Osteoblast (primary cell): ENCODE measurements at places on chromosomes 16 and 17. TPM values are rescaled to one million over a fixed set of nuclear protein-coding genes. Genes with fewer than 3 reads are reported as not detected.

Gene KRT9
- not detected in 2 replicates for total RNA-seq

Gene TBC1D26
- under 0.01 TPM in 1 of 2 replicates, not detected in the other for total RNA-seq

Gene DCUN1D3
- total RNA-seq = 26.2 and 33.7 TPM in 2 replicates

Gene CMTM2
- not detected in 2 replicates for total RNA-seq

Gene PERCC1
- not detected in 2 replicates for total RNA-seq

- H3K4me3 ChIP-seq = no peak overlapping the region
- no peaks in the 10 kb centered on the region for H3K4me1 ChIP-seq
- H3K27me3 ChIP-seq = no peaks in the 10 kb centered on the region
- no peak overlapping the region for H3K27ac ChIP-seq
- no peak for DNase-seq
Measured at GRCh38 chr17:6355196-6355595, 79.7 kb downstream of the AIPL1 start.

GRCh38 chr16:11280616-11281522 lies at the start of gene PRM1:
Gene PRM1 (minus strand): TSS chr16:11281330. CDS start chr16:11281238, 92 bp downstream.
- no peak within 1 kb of the TSS for H3K27ac ChIP-seq
- H3K36me3 ChIP-seq = no peaks in the 10 kb centered on the region
- no peak within 1 kb of the TSS for H3K4me3 ChIP-seq
- peaks cover 2% of the 10 kb centered on the region for H3K27me3 ChIP-seq
- DNase-seq = peak; percentile 26
- no peaks in the 10 kb centered on the region for H3K4me1 ChIP-seq

- peaks cover 52% of the 10 kb centered on the region for H3K36me3 ChIP-seq
- DNase-seq = peak; percentile 13
- H3K27me3 ChIP-seq = no peaks in the 10 kb centered on the region
Measured at GRCh38 chr17:18877104-18877645, 19.2 kb downstream of the PRPSAP2 start.

DNA sequence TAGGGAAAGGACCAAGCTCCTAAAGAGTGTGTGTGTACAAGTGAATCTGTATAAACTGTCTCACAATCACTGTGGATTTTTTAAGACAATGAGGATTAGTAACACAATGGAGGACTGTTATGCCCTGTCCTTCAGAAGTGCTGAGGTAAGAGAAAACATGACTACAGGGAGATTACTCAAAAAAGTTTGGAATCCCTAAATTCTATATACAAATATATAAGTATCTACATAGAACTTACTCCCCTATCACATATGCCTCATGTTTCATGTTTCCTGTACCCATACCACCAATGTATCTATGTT lies 81.9 kb downstream of the STH start:
- no peaks in the 10 kb centered on the region for H3K4me1 ChIP-seq
- DNase-seq = no peak
- H3K4me3 ChIP-seq = no peak overlapping the region

- DNase-seq = peak; percentile 92
- H3K4me3 ChIP-seq = no peak overlapping the region
- H3K4me1 ChIP-seq = no peaks in the 10 kb centered on the region
- no peak overlapping the region for H3K27ac ChIP-seq
Measured at GRCh38 chr17:75487351-75488070, 27.8 kb downstream of the CASKIN2 start.

DNA sequence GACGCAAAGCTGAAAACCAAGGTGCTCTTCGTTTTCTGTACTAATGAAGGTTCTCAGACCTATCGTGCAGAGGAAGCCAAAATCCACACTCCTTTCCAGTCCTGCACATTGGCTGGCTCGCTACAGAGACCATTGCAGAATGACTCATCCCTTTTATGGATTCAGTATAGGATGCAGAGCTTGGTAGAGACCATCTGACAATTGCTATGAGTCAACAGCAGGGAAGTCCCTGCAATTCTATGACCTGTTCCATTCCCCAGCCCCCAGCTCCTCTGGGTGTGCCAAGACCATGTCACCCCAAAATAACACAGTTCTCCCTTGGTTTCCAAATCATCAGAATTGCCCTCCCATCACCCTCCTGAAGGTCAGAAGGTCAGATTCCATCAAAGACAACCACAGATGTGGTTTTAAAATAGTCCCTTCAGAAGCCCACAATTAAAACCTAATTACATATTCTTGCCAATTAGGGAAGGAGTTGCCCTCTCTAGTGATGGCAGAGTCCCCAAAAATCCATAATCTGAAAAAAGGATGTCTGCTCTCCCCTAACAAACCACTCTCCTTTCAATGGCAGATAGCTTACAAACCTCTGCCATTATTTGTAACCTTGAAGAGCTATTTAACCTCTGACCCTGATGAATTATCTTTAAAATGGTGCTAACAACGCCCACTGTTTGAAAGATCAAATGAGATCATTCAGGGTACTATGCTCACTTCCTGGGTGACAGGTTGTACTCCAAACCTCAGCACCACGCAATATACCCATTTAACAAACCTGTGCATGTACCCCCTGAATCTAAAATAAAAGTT lies 108.2 kb upstream of the RBBP6 start:
- no peaks in the 10 kb centered on the region for H3K27me3 ChIP-seq
- no peak overlapping the region for H3K27ac ChIP-seq
- no peaks in the 10 kb centered on the region for H3K4me1 ChIP-seq

- no peaks in the 10 kb centered on the region for H3K36me3 ChIP-seq
- no peaks in the 10 kb centered on the region for H3K4me1 ChIP-seq
Measured at GRCh38 chr17:48631693-48632578, 5.8 kb upstream of the HOXB9 start.

DNA sequence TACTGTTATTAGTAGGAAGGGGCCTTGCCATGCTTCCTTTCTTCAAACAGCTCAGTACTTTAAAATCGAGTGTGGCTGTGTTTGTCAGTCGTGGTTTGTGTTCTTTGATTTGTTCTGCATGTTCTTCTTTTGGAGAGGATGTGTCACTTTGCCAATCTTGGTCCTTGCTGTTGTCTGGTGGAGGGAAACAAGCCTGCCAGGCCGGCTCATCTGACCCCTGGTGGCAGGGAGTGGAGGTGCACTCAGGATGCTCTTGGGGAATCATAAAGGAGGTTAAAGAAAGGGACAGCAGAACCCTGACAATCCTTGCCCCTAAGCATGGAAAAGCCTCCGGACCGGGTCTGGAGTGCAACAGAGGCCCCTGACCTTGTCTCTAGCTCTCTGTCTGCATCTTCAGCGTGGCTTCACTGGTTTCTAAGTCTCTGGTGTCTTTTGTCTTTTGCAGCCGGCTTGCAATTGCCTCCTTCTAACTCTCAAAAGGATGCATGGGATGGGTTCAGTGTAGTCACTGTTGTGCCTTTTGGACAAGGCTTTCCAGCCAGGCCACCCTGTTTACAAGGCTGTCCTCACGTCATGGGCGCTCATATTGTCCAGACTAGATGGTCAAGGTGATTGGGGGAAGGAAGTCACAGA lies 135.8 kb downstream of the WWOX start:
- H3K36me3 ChIP-seq = no peaks in the 10 kb centered on the region
- no peak overlapping the region for H3K4me3 ChIP-seq
- DNase-seq = peak; percentile 85
- H3K27me3 ChIP-seq = no peaks in the 10 kb centered on the region
